Skin of body (tissue), 3 donors: ENCODE measurements at places on chromosomes 7 and 10. TPM values are rescaled to one million over a fixed set of nuclear protein-coding genes. Genes with fewer than 3 reads are reported as not detected.

Gene OR2A7
- total RNA-seq: 12.5 TPM

DNA sequence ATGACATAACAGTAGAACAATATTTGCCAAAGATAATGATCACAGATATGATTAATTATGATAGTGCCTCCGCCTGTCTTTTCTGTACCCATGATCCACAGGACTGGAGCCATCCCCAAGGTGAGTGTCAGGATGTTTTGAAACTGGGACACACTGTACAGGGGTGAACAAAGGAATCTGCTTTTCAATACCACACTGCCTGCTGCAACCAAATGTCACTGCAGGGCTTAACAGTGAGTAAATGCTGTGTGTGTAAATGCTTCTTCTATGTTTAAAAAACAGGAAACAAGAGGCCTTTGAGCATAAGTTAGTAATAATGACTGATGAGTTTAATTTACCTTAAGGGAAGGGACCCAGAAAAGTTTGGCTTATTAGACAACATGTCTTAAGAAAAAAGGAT lies 65.2 kb downstream of the HBP1 start:
- DNase-seq: no peak

Gene TRIM24
- total RNA-seq: 11.0 TPM

DNA sequence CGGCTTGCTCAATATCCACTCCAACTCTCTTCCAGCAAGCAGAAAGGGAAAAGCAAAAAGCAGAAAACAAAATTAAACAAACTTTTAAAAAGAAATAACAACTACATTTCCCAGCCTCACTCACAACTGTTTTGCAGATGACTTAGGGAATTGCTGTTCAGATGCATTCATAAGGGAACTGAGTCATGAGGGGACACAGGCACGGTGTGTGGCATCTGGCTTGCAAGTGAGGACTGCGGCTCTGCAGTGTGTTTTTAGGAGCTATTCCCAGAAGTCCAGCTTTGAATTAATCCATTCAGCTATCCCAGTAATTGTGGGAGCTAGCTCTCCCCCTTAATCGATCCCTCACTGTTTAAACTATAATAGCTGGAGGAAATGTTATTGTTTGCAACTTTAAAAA lies 30.3 kb downstream of the PTN start:
- no peak for DNase-seq

DNA sequence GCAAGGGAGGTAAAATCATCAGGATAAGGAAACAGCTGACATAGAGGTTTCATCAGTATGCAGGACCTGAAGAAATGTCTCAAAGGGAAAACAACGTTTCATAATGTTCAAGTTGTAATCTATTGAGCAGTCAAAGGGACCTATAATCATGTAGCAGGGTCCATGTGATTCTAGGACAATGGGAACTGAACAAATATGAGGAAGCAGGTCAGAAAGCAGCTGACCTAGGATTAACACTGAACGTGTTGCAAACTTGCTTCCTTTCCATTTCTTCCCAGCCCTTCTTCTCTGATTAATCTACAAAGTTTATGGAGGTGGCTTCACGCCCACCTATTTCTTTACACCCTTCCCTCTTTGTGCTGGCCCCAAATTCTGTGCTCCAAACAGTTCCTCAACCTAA lies 256.9 kb upstream of the AKR1E2 start:
- DNase-seq: no peak

DNA sequence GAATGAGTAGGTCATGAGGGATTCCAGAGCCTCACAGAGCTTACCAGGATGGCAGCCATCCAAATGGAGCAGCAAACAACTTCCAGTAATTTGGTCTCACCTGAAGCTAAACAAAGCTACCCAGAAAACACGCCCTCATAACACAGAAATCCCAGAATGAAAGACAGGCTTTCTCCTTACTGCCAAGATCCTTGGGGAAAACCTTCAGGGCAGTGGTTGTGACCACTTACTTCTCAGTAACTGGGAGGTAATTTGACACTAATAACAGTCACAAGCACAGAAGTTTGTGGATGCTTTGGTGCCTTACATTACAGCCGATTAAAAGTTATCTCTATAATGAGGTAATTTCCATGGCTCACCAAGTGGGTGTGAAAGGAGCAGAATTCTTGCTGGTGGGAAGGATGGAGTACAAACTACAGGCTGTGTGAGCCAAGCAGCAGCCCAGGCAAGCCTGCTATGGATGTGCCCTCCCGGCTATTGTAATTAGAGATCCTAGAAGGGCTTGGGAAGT lies 10.4 kb downstream of the WDR91 start:
- no peak for DNase-seq

DNA sequence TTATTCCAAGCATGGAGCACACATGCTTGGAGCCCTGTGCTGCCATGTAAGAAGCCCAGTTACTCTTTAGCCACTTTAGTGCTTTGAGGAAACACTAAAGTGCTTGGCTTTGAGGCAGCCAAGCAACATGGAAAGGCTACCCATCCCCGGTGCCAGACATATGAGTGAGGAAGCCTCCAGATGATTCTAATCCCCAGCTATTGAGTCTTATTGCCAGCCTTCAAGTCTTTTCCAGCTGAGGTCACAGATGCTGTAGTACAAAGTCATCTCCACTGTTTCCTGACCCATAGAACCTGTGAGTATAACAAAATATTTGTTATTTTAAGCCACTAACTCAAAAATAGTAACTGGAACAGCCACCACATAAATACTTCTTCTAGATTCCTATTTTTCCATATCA lies 91.4 kb upstream of the CYP26C1 start:
- no peak for DNase-seq

Gene FFAR4
- total RNA-seq: 1.6 TPM
